ENCODE measurements at places on chromosomes 7 and 10.

- no peak for DNase-seq
Measured at GRCh38 chr10:88095778-88096431, 232.5 kb downstream of the PTEN start.

DNA sequence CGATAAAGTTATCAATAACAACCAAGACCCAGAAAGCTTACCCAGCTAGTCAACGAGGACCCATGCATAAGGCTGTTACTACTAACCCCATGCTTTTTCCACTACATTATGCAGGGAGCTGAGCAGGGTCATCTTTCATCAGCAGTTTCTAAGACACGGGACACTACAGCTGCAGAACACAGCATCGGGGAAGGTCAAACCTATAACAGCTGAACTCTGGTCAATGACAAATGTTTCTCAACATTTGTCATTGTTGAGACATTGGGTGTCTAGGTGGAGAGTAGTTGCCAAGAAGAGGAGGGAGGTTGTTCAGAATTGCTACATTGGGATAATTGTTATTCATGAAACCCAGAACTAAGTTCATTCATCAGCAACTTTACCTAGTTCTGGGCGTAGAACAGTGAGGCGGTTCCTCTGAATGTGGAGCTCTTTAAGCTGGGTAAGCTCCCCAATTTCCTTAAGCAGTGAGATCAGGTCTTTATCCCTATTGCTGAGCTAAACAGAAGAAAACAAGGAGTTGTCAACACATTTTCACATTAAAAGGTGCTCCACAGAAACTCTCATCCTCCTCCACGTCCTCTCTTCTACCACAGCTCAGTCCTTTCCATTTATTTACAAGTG is 105.6 kb downstream of the ZNF22 start:
- no peak for DNase-seq

DNA sequence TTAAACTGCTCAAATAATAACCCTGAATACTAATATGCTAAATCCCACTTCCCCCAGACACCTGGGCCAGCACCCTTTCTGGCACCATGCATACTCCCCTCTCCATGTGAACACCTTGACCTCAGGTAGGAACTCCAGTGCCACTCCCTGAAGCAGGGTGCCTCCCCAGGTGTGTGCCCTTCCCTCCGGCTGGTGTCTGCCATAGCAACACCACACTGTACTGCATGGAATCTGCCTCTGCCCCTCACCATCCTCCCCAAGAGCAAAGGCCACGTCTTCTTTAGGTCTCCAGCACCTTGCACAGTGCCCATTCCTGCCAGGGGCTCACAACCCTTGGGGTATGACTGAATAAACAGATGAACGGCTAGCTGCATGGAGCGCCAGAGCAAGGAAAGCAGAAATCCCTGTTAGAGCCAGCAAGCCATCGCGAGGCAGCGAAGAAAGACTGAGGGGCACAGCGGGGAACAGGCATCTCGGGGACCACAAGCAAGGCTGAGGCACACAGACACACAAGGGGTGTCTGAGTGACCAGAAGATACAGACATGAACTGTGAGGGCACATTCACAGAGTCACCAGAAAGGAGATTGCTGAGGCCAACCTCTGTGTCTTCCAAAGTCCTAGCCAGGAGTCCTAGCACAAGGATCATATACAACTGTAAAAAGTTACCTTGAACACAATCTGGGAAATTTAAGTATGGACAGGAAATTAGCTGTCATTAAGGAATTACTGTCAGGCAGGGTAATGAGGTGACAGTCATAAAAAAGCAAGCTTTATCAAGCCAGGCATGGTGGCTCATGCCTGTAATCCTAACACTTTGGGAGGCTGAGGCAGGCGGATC is 25.7 kb downstream of the COBL start:
- DNase-seq = no peak

DNA sequence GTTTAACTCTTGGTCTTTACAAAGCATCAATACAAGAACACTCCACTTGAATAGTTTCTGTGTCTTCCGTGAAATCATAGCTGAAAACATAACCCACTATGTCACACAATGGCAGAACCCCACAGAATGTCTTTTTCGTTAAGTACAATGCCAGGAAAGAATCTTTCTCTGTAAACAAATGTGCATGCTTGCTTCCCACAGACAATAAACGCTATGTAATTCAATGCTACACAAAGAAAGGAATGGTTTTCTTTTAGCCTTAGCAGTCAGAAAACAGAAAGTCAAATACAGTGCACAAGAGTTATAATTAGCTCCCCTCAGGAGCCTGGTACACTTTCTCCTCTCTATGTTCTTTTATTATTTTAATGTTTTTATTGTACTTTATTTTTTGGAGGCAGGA is 186.1 kb downstream of the SRPK2 start:
- DNase-seq = no peak

GRCh38 chr7:142414135-142414534 is 156.3 kb upstream of the PRSS58 start:
- DNase-seq = no peak

- no peak for DNase-seq
Measured at GRCh38 chr7:121301446-121302213, 27.2 kb upstream of the WNT16 start.

- no peak for DNase-seq
Measured at GRCh38 chr10:13984647-13985155, 346.0 kb downstream of the FRMD4A start.

- DNase-seq = peak; percentile 51
Measured at GRCh38 chr10:97479939-97480338, 18.3 kb downstream of the MMS19 start.

- DNase-seq = no peak
Measured at GRCh38 chr10:120883071-120883470, 31.9 kb downstream of the WDR11 start.

DNA sequence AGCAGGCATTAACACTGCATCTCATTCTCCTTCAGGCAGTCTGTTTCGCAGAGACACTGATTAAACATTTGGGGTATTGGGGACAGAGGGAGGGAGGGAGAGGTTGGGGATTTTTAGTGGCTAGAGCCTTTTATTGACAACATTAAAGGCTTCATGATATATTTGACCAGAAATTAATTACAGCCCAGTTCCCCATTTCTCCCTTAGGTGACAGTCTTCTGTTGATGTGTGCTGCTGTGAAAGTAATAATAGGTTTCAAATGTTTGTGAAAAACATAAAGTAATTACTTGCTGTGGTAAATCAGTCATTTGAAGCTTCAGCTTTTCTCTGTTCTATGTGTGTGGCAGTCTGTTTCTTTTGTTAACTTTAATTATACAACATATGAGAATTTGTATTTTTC is 105.3 kb upstream of the LRGUK start:
- no peak for DNase-seq

DNA sequence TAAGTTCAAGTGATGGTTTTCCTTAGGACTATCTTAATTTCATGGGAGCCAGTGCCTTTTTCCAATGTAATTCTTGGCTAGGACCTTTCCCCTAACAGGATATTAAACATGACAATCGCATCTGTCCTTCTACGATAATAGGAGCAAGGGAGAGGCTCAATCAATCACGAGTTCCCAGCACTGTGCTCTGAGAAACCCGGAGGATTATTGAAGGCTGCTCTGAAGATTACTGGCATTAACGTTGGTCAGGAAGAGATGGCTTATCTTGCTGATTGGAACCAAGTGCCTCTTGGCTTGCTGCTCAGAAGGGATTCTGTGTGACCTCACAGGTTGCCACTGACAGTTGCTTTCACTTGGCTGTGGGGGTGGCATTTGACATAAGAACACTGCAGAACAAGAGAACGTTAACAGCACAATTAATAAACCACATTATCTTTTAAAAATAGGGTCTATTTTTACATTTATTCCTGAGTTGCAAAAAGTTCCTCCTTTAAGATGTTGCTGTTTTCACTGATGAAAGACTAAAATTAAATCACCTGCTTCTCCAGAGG is 252.1 kb upstream of the TAC1 start:
- no peak for DNase-seq
